Aorta (tissue), 5 donors: ENCODE measurements at places on chromosomes 2 and 18. TPM values are rescaled to one million over a fixed set of nuclear protein-coding genes. Genes with fewer than 3 reads are reported as not detected.

GRCh38 chr18:39491408-39491807, 1925.8 kb upstream of the CELF4 start:
- no peaks in the 10 kb centered on the region for H3K36me3 ChIP-seq
- no peak overlapping the region for H3K27ac ChIP-seq
- no peak overlapping the region for H3K4me3 ChIP-seq
- DNase-seq, result no peak
- no peaks in the 10 kb centered on the region for H3K4me1 ChIP-seq

DNA sequence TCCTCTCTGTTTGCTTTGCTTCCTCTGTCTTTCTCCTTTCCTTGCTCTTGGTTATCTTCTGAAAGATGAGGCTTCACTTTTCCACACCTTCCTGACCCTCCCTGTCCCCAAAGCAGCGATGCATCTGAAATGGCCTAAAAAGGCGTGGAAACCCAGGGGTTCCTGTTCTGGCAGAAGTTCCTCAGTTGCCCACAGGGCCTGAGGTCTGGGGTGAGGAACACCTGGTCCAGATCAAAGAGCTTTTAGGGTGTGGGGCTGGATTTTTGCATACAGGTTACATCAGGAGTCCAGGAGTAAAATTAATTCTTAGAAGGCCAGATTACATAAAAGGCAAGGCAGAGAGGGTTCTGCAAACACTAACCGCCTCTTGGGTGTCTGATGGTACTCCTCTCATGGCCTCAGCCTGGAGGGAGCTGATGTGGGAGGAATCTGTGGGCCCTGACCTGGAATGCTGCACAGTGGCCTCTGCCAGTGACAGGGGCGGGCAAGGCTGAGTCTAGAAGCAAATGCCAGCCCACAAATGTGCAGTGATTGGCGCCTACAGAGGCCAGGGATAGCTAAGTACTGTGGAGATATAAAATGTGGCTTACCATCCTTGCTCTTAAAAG, 41.8 kb downstream of the INPP4A start:
- H3K36me3 ChIP-seq, result no peaks in the 10 kb centered on the region
- no peak for DNase-seq
- no peaks in the 10 kb centered on the region for H3K27me3 ChIP-seq
- H3K4me1 ChIP-seq, result no peaks in the 10 kb centered on the region
- H3K27ac ChIP-seq, result no peak overlapping the region
- no peak overlapping the region for H3K4me3 ChIP-seq

DNA sequence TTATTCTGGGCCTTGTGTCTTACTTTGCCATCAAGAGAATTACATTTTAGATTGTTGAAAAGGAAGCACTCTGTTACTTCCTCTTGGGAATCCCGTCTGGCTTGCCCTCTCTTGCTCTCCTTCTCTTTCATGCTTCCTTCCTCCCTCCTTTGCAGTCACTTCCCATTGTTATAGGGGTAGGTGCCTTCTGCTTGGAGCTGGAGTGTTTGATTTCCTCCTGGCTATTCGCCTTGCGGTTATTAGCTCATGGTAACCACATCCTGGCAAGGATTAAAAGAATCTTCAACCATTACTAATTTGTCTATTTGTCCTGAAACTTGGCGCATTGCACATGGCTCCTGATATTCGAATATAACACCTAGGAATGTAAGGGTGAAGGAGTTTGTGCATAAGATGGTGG, 115.0 kb downstream of the CERS6 start:
- DNase-seq, result no peak
- no peaks in the 10 kb centered on the region for H3K27me3 ChIP-seq
- no peaks in the 10 kb centered on the region for H3K36me3 ChIP-seq
- no peak overlapping the region for H3K27ac ChIP-seq

GRCh38 chr18:49846361-49846662, 33.0 kb upstream of the ACAA2 start:
- H3K27me3 ChIP-seq, result no peaks in the 10 kb centered on the region
- no peak overlapping the region for H3K4me3 ChIP-seq
- H3K27ac ChIP-seq, result no peak overlapping the region
- H3K4me1 ChIP-seq, result no peaks in the 10 kb centered on the region
- no peaks in the 10 kb centered on the region for H3K36me3 ChIP-seq

DNA sequence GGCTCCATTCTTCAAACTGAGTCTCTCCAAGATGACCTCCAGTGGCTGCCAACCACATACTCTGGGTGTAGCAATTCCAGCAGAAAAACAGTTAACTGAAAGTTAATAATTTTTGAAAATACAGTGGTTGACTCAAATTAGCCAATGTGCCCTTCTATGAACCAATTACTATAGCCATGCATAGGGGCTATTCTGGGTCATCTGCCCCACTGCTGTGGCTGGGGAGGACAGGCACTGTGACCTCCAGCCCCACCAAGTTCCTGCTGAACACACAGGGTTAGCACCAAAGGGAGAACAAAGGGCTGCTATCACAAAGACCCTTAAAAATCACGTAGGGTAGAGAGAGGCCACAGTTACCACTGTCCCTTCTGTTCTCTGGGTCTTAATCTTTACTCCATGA, 123.0 kb downstream of the IRS1 start:
- H3K4me1 ChIP-seq, result peaks cover 4% of the 10 kb centered on the region
- H3K27ac ChIP-seq, result no peak overlapping the region
- H3K36me3 ChIP-seq, result no peaks in the 10 kb centered on the region
- no peaks in the 10 kb centered on the region for H3K27me3 ChIP-seq
- H3K4me3 ChIP-seq, result no peak overlapping the region

DNA sequence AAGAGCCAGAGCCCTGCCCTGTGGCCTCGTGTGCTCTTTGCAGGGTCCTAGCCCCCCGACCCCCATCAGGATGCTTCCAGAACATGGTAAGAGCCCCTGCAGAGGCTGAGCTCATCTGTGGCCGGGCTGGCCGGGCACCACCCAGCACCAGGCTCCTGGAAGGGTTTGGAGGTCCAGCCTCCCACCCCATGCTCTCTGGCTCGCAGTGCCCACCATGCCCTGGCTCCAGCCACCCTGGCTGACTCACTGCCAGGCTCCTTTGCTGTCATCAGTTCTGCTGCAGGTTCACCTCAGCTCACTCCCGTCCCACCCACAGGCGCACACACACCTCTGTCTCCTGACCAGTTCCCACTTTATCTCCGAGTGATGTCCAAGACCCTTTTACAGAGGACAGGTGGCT, 37.5 kb downstream of the EIF4E2 start:
- DNase-seq, result no peak
- H3K4me3 ChIP-seq, result no peak overlapping the region
- no peaks in the 10 kb centered on the region for H3K36me3 ChIP-seq

DNA sequence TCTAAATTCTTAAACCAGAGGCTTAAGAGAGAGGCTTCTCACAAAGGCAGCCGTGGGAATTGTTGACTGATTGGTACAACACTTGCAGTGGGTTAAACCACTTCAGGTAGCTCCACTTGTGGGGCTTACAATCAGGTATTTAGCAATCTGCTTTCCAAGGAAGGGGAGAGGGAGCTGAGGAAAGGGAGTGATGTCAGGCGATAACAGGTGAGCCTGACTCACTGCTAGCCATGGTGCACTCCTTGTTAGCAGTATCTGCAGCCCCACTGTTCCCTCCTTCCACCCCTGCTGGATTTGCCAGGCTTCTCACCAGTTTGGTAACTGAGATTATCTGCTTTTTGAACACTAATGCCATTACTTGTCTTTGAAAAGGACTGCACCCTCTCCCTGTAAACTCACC, 1056.7 kb upstream of the FANCL start:
- no peaks in the 10 kb centered on the region for H3K36me3 ChIP-seq
- DNase-seq, result no peak
- no peak overlapping the region for H3K4me3 ChIP-seq
- H3K27me3 ChIP-seq, result no peaks in the 10 kb centered on the region
- H3K27ac ChIP-seq, result no peak overlapping the region
- no peaks in the 10 kb centered on the region for H3K4me1 ChIP-seq

- H3K4me3 ChIP-seq, result no peak overlapping the region
- no peak for DNase-seq
- H3K27ac ChIP-seq, result no peak overlapping the region
- H3K36me3 ChIP-seq, result no peaks in the 10 kb centered on the region
- H3K4me1 ChIP-seq, result no peaks in the 10 kb centered on the region
- no peaks in the 10 kb centered on the region for H3K27me3 ChIP-seq
Observed at GRCh38 chr2:144183727-144184126, 336.2 kb downstream of the ZEB2 start.

DNA sequence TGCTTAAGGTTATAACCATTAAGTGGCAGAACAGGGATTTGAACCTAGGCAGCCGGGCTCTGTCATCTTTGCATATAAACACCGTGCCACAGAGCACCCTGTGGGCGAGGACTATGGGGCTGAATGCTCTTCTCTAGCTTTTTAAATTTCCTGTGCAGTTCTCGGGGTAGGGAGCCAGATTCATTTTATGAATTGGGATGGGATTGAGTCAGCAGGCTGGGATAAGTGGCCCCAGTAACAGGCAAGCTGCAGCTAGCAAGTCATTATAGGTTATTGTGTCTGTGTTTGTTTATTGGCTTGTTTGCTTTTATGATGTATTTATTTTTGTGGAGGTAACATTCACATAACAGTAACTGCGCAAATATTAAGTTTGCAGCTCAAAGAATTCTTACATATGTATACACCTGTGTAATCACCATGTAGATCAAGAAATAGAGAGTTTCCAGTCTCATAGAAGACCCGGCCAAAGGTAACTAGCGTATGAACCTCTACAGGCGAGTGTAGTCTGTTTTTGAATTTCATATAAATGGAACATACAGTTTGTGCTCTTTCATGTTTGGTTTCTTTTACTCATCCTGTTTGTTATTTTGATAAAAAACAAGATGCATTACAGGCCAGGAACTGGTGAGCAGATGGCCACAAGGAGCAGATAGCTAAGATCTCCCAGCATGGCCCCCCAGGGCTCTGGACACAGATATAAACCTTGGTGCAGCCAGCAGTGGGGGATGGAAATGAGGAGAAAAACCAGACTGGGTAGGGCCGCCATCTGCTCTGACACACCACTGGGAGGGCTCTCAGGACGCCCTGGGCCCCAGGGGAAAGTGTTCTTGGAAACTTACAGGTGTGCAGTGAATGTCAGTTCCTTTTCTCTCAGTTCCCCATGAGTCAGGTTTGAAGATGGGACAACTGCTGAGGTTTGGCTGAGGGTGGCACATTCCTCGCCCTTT, 49.2 kb upstream of the GPR155 start:
- H3K27ac ChIP-seq, result no peak overlapping the region
- no peaks in the 10 kb centered on the region for H3K27me3 ChIP-seq
- no peak for DNase-seq
- no peaks in the 10 kb centered on the region for H3K4me1 ChIP-seq

DNA sequence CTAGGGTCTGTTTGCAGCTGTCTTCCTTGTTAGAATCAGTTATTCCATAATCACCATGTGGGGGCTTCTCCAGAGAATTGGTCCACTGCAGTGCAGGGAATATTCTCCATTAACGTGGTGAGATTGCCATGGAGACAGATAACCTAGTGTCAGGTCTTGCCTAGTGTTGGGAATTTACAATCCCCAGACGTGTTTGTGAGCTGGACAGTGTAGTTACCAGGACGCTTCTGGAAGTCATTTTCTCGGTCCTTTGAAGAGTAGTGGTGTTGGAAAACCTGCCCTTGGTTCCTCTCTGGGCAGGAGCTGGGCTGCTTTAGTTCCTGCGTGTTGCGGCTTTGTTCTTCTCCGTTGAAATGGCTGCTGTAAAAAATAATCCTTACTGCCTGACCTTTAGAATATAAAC, 68.8 kb upstream of the LYPD6B start:
- no peak overlapping the region for H3K27ac ChIP-seq
- H3K4me1 ChIP-seq, result no peaks in the 10 kb centered on the region
- no peaks in the 10 kb centered on the region for H3K36me3 ChIP-seq
- no peaks in the 10 kb centered on the region for H3K27me3 ChIP-seq
- DNase-seq, result no peak
- no peak overlapping the region for H3K4me3 ChIP-seq

GRCh38 chr18:25815659-25816058, 274.8 kb downstream of the SS18 start:
- H3K27ac ChIP-seq, result no peak overlapping the region
- H3K4me3 ChIP-seq, result no peak overlapping the region
- no peaks in the 10 kb centered on the region for H3K4me1 ChIP-seq
- no peaks in the 10 kb centered on the region for H3K27me3 ChIP-seq
- DNase-seq, result no peak
- no peaks in the 10 kb centered on the region for H3K36me3 ChIP-seq

GRCh38 chr2:150866431-150866830, 379.0 kb upstream of the RND3 start:
- H3K36me3 ChIP-seq, result no peaks in the 10 kb centered on the region
- no peak for DNase-seq
- H3K27ac ChIP-seq, result no peak overlapping the region
- H3K27me3 ChIP-seq, result no peaks in the 10 kb centered on the region
- no peak overlapping the region for H3K4me3 ChIP-seq

DNA sequence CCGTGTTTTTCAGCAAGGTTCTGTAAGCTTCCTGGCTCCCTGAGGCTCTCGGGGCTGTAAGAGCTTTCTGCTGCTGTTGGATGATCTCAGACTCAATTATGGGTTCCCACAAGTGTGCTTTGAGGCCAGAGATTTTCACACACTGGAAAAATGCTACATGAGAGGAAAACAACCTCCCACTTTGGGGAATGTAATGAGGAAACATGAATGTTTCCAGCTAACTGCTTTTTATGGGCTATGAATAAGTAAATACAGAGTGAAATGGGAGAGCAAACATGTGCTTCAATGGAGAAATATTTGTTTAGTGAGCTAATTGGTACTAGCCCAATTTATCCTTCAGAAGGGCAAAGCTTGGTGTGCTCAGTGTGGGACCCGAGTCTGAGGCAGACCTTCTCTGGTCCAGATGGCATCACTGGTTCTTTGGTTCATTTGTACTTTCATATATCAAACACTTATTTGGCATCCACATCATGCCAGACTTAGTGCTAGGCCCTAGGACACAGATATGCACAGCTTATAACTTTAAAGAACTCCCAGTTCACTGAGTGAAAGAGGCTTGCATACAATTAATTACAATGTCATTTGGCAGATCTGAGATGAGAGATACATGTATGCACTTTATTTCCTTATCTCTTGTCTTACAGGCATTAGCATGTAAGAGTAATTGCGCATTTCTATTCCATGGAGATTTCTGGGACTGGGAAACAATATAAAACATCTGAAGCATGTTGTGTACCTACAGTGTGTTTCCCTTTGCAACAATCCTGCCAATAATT, 248.8 kb downstream of the RDH14 start:
- H3K27me3 ChIP-seq, result no peaks in the 10 kb centered on the region
- peaks cover 2% of the 10 kb centered on the region for H3K4me1 ChIP-seq
- no peak for DNase-seq
- peak overlapping the region; percentile 34 for H3K4me3 ChIP-seq

GRCh38 chr2:83595121-83595690, 863.9 kb downstream of the SUCLG1 start:
- no peak overlapping the region for H3K27ac ChIP-seq
- H3K4me1 ChIP-seq, result no peaks in the 10 kb centered on the region
- no peaks in the 10 kb centered on the region for H3K36me3 ChIP-seq
- peaks cover 3% of the 10 kb centered on the region for H3K27me3 ChIP-seq
- no peak overlapping the region for H3K4me3 ChIP-seq

The TRIM54 gene
- total RNA-seq, result 0.18 TPM

The TGFBRAP1 gene
- total RNA-seq, result 21.5 TPM

The MOGAT1 gene
- not detected for total RNA-seq

The OTOS gene
- not detected for total RNA-seq
